ENCODE measurements at places on chromosomes 4 and X.

DNA sequence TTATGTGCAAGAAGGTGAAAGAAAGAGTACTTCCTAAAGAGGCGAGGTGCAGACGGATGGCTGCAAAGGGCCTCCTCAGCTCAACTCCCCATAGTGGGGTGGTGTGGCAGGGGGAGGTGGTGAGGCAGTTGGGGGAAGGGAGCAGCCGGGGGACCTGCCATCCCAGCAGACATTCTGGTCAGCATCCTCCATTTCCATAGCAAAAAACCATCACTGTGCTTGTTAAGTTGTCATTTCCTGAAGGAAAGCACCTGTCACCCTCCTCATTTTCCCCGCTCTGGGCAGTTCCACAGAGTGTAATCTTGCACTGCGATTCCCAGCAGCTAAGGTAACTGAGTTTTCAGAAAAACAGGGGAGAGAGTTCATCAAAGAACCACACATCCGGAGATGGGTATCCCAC is 51.5 kb downstream of the TSPAN5 start:
- no peak for DNase-seq

DNA sequence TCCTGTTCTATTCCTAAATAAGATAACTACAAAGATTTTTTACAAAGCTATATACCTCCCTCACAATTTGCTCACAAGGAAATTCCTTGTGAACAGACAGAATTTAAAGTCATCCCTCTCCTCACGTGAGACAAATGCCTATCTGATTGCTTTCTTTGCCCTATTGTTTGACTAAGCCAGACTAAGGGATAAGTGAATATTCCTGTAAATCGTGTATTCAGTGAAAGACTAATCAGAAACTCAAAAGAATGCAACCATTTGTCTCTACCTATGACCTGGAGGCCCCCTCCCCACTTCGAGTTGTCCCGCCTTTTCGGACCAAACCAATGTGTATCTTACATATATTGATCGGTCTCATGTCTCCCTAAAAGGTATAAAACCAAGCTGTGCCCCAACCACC is 15.3 kb upstream of the ZBTB33 start:
- no peak for DNase-seq

DNA sequence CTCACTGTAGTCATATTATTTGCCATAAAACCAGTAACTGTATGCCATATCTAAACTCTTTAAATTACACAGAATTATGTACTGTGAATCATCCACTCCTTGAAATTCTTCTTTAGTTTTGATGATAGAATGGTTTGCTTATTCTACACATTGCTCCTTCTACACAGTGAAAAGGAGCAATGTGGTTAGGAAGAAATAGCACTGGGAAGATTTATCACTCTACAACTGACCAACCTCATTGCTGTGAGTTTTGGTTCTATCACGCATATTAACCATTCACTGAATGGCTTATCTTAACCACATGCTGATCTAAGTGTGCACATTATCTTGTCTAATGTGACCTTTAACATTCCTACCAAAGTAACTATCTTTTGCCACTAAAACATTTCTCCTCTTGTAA is 415.7 kb upstream of the NDST4 start:
- no peak for DNase-seq

- DNase-seq = no peak
Observed at GRCh38 chr4:130077275-130077674, 981.3 kb downstream of the C4orf33 start.

GRCh38 chr4:171473155-171473554 is 340.0 kb upstream of the GALNTL6 start:
- DNase-seq = no peak

DNA sequence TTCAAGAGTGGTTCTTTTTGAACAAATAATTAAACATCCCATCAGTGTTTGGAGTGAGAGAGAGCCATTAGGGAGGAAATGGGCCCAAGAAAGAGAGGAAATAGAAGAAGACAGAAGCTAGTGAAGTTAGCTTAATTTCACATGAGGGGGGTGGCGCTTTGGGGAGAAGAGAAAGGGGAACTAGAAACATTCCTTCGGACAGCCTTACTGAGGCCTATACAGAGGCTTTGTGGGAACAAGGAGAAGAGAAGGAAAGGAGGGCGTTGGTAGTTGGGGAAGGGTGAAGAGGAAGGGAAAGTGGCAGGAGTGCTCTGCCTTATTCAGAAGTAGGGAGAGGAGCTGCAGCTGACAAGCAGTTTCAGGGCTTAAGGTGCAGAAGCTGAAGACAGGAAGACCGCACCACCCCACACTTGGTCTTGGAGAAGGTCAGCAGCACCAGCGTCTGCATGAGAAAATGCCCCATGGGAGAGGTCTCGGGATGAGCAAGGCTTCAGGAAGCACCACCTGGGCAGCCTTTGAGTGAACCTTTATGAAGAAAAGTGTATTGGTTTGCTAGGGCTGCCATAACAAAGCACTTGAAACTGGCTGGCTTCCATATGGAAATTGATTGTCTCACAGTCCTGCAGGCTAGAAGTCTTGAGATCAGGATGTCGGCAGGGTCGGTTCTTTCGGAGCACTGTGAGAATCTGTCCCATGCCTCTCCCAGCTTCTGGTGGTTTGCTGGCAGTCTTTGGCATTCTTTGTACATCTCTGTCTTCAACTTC is 85.1 kb downstream of the KIT start:
- DNase-seq = no peak

- no peak for DNase-seq
Observed at GRCh38 chr4:149885896-149886295, 70.3 kb upstream of the IQCM start.

- no peak for DNase-seq
Observed at GRCh38 chr4:7422898-7423180, 11.9 kb downstream of the PSAPL1 start.

- no peak for DNase-seq
Observed at GRCh38 chr4:94389595-94390267, 47.1 kb upstream of the HPGDS start.

DNA sequence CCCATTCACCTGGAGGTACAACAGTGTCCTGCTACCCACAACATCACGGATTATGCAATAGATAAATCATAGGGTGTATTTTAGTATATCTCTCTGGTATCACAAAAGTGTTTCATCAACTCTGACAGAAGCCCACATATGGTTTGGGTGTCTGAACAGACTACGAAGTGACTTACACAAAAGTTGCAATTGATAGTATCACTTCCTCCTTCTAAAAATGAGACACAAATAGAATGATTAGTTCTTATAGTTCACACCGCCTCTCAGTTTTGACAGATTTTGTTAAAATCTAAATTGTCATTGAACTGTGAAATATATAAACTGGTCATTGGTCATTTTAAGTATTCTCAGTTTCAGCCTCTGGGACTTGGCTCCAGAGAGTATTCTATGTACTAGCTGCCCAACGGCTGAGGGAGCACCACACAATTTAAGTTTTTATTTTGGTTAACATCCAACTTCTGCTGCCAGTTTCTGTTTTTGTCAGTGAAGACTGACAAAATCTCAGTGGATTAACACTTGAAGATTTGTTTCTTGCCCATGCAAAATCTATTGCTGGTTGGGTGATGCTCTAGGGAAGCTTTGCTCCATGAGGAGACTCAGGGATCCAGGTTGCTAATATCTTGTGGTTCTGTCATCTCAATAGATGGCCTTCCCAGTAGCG is 113.8 kb upstream of the PUDP start:
- DNase-seq = no peak

GRCh38 chr4:161132715-161133425 is 1030.9 kb downstream of the FSTL5 start:
- DNase-seq = no peak

GRCh38 chr4:74266081-74266480 is 42.2 kb upstream of the EPGN start:
- no peak for DNase-seq

GRCh38 chr4:138919094-138919936 is 96.3 kb upstream of the NOCT start:
- DNase-seq = no peak

DNA sequence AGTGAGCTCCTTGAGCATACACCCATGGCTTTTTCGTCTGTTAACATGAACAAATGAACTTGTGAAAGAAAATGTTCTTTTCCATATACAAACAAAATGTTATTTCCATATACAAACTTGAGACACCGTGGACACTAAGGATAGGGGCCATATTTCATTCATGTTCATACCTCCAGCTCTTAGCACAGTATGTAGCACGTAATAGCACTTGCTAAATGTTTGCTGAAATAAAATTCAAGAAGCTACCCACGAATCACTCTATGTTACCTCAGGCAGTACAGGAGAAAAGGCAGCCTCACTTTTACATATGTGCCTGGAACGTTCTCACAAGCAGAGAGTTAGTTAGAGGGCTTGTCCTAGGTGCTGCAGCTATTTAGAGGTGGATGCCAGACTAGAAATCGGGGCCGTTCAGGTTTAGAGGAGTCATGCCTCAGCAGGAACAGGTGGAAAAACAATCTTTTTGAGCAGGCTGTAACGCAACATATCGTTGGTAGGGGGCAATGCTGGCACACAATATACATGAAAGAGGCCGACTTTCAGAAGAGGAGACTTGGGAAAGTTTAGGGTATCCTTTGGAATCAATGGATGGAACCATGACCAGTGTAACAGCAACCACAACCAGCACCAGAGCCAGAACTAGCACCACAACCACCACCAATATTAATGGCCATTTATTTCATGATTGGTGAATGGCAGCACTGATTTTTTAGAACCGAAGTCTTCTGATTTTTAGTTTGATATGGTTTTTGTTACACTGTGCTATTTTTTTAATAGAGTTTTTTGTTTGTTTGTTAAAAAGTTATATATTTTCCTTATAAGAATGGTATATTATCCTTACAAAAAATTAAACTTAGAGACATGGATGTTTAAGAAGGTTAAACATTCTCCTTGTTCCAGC is 14.8 kb upstream of the PAQR3 start:
- DNase-seq = no peak

GRCh38 chr4:76377911-76378310 is 43.0 kb downstream of the CCDC158 start:
- DNase-seq = peak; percentile 4

DNA sequence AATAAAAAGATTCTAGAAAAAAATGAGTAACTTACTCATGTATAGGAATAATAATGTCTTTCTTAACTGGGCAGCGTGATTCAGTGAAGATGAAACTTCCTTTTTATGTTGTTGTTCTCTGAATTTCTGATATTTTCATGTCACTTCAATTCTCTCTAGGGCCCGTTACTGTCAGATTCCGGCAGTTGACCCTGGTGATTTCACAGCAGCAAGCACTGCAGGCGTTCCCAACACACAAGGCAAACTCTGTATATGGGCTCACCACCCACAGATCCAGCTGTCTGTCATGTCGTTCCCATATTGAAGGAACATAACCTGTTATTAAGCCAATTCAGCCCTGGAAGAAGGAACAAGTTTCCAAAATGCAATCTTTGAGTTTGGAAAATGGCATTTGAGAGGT is 288.3 kb upstream of the GALNTL6 start:
- no peak for DNase-seq

- no peak for DNase-seq
Observed at GRCh38 chr4:6154875-6155274, 45.5 kb downstream of the JAKMIP1 start.

DNA sequence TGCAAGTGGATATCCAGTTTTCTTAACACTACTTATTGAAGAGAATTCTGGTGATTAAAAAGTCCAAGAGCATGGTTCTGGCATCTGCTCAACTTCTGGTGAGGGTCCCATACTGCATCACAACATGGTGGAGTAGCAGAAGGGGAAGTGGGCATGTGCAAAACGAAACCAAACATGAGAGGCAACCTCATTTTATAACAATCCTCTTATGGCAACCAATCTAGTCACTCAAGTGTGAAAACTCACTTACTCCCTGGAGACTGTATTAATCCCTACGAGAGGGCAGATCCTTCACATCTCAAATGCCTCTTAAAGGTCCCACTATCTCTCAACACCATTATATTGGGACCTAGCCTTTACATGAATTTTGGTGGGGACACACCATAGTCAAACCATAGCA is 55.4 kb upstream of the TRO start:
- no peak for DNase-seq

DNA sequence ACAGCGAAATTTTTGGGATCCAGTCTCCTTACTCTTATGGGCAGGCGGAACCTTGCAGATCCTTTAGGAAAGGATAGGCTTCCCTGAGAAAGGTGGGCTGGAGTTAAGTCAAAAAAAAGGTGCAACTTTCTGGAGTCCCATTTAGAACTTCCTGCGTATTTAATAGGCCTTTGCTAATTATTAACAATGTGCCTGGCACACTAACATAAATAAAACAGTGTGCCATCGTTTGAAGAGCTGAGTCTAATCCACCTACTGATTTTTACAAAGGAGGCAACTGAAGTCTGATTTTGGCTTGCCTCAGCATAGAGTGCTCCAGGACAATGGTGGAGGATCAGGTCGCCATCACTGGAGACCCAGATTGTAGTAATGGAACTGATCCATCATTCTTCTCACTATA is 15.7 kb downstream of the PLS3 start:
- no peak for DNase-seq

GRCh38 chrX:16172391-16172790 is 5.1 kb downstream of the MAGEB17 start:
- no peak for DNase-seq

GRCh38 chrX:48507246-48507645 is 1.5 kb upstream of the PORCN start:
- DNase-seq = no peak

- no peak for DNase-seq
Observed at GRCh38 chr4:122643257-122643656, 22.4 kb upstream of the IL21 start.

- DNase-seq = no peak
Observed at GRCh38 chrX:39718981-39719380, 378.8 kb downstream of the BCOR start.

DNA sequence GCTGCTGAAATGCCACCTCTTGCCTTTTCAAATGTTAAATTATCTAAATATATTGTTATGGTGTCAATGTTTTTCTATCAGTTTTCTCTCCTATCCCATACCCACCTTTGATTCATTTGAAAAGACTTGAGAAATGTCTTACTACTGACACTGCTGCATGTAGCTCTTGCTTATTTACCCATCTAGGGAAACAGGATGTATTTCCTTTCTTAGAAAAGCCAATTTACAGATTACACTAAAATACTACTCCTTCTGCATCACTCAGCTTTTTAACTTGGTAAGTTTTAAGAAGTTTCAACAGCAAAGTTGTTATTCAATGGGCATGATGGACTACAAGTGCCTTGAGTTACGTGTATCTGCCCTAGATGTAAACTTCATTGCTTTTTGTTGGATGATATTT is 13.2 kb upstream of the KCNE5 start:
- no peak for DNase-seq

GRCh38 chrX:109774136-109774535 is 41.1 kb upstream of the ACSL4 start:
- no peak for DNase-seq

Data from stimulated activated CD8-positive, alpha-beta memory T cell treated with anti-CD3 and anti-CD28 coated beads, Interleukin-2, amount 100 ng/mL, for 1 hour (primary cell).